ENCODE measurements at places on chromosomes 2 and 18.

DNA sequence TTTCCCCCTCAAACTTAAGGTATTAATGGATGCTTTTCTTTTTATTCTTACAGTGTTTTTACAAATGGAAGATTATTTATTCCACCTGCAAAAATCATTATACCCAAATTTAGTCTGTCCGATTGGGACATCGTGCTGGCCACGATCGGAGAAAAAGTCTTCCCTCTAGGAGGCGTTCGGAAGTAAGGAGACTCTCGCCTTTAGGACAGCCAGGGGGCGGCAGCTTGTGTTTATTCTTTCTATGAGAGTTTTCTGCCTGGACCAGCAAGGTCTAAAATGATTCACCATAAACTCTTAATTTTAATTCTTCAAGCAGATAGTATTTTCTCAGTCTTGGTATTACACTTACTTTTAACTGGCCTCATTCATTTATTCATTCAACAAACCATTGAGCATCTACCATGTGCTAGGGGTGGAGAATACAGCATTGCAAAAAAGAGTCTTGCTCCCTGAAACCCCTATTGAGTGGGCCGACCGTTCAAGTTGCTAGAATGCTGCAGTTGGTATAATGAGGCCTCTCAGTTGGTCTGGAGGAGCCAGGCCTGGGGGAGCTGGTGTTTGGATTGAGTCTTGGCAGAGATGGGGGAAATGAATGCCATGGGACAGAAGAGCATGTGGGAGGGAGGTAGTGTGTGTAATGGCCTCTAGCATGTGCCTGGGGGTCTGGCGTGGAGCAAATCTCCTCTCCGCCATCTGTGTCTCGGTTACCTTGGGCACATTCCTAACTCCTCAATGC, 38.7 kb downstream of the DCDC2C start:
- no peak overlapping the region for H3K4me3 ChIP-seq
- H3K4me1 ChIP-seq, result no peaks in the 10 kb centered on the region
- DNase-seq, result no peak
- H3K36me3 ChIP-seq, result no peaks in the 10 kb centered on the region
- no peak overlapping the region for H3K27ac ChIP-seq

GRCh38 chr2:19651466-19651865, 250.3 kb downstream of the TTC32 start:
- H3K27ac ChIP-seq, result no peak overlapping the region
- DNase-seq, result no peak
- H3K4me1 ChIP-seq, result no peaks in the 10 kb centered on the region
- H3K36me3 ChIP-seq, result no peaks in the 10 kb centered on the region

DNA sequence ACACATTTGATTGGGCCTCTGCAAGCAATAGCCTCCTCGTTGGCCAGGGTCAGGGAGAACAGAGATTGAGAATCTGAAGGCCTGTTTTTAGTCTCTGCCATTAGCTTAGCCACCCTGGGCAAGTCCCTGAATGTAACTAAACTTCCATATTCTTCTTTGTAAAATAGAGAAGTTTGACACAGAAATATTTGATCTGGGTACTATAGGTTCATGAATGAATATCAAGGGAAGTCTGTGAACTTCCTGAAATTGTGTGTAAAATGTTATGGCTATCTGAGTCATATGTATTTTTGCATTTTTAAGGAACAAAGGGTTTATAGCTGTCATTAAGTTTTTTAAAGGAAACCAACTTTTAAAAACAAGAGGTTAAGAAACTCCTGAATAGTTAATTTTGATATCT, 23.2 kb downstream of the RND3 start:
- no peaks in the 10 kb centered on the region for H3K4me1 ChIP-seq
- DNase-seq, result no peak
- no peaks in the 10 kb centered on the region for H3K36me3 ChIP-seq
- no peak overlapping the region for H3K4me3 ChIP-seq

DNA sequence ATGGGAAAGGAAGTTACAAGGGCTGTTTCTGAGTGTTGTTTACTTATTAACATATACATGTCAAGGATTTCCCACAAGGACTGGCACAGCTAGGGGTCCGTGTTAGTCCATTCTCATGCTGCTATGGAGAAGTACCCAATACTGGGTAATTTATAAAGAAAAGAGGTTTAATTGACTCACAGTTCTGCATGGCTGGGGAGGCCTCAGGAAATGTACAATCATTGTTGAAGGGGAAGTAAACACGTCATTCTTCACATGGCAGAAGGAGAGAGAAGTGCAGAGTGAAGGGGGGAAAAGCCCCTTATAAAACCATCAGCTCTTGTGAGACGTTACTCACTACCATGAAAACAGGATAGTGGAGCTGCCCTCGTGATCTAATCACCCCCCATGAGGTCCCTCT, 128.9 kb upstream of the CELF4 start:
- H3K4me3 ChIP-seq, result no peak overlapping the region
- H3K27ac ChIP-seq, result no peak overlapping the region
- H3K4me1 ChIP-seq, result no peaks in the 10 kb centered on the region
- H3K36me3 ChIP-seq, result no peaks in the 10 kb centered on the region
- H3K27me3 ChIP-seq, result no peaks in the 10 kb centered on the region
- no peak for DNase-seq

GRCh38 chr2:174611006-174611405, 13.4 kb upstream of the WIPF1 start:
- H3K27me3 ChIP-seq, result no peaks in the 10 kb centered on the region
- H3K27ac ChIP-seq, result peak overlapping the region; percentile 83

GRCh38 chr2:24360963-24361330, 611 bp upstream of the ITSN2 start:
- peaks cover 4% of the 10 kb centered on the region for H3K36me3 ChIP-seq
- H3K27me3 ChIP-seq, result no peaks in the 10 kb centered on the region
- H3K4me1 ChIP-seq, result peaks cover 17% of the 10 kb centered on the region

- no peak for DNase-seq
- H3K27ac ChIP-seq, result no peak overlapping the region
- peaks cover 29% of the 10 kb centered on the region for H3K27me3 ChIP-seq
Measured at GRCh38 chr2:86341470-86341869, 4.0 kb upstream of the REEP1 start.

- DNase-seq, result no peak
- no peak overlapping the region for H3K4me3 ChIP-seq
- H3K4me1 ChIP-seq, result no peaks in the 10 kb centered on the region
- no peak overlapping the region for H3K27ac ChIP-seq
Measured at GRCh38 chr2:215537611-215538010, 101.7 kb upstream of the FN1 start.

DNA sequence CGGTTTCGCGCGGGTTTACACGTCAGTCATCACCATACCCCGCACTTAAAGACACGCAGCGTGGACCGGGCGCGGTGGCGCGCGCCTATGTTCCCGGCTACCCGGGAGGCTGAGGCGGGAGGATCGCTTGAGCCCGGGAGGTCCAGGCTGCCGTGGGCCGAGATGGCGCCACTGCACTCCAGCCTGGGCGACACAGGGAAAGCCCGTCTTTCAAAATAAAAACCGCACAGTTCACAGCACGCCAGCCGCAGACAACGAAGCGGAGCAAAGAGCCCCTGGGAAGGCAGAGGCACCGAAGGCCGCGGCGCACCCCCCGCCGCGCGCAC, 328 bp downstream of the DTYMK start:
- peaks cover 16% of the 10 kb centered on the region for H3K36me3 ChIP-seq
- DNase-seq, result no peak
- H3K27me3 ChIP-seq, result no peaks in the 10 kb centered on the region
- H3K4me3 ChIP-seq, result peak overlapping the region; percentile 92
- H3K4me1 ChIP-seq, result peaks cover 16% of the 10 kb centered on the region

GRCh38 chr18:58611395-58612131, 17.3 kb downstream of the ALPK2 start:
- H3K4me1 ChIP-seq, result peaks cover 19% of the 10 kb centered on the region
- no peaks in the 10 kb centered on the region for H3K27me3 ChIP-seq

- no peak overlapping the region for H3K4me3 ChIP-seq
- H3K4me1 ChIP-seq, result no peaks in the 10 kb centered on the region
- no peaks in the 10 kb centered on the region for H3K36me3 ChIP-seq
Measured at GRCh38 chr2:158928965-158929364, 39.5 kb upstream of the TANC1 start.

GRCh38 chr18:57728941-57729511, 74.1 kb downstream of the ATP8B1 start:
- no peaks in the 10 kb centered on the region for H3K4me1 ChIP-seq
- no peak for DNase-seq
- H3K4me3 ChIP-seq, result no peak overlapping the region
- no peak overlapping the region for H3K27ac ChIP-seq

DNA sequence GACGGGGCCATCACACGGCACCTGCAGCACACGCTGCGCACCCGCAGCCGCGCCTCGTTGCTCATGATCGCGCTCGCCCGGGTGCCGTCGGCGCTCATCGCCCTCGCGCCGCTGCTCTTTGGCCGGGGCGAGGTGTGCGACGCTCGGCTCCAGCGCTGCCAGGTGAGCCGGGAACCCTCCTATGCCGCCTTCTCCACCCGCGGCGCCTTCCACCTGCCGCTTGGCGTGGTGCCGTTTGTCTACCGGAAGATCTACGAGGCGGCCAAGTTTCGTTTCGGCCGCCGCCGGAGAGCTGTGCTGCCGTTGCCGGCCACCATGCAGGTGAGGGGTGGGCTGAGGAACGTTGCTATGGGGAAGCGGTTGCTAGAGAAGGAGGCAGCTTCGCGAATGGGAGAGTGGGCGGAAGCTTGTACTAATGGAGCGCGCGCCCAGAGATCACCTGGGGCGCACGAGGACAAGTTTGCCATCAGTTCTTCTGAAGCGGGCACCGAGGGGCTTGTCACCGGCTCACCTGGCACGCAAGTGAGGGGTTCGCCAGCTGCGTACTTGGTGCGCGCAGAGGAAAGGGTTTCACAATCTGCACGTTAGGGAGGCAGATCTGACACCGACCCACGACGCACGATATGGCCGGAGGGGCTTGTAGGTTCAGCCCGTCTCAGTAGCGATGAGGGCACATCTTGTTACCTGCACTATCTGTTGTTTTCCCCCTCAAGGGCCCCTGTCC, 45.6 kb downstream of the DDX18 start:
- H3K27ac ChIP-seq, result no peak overlapping the region
- H3K4me3 ChIP-seq, result no peak overlapping the region
- no peaks in the 10 kb centered on the region for H3K27me3 ChIP-seq
- H3K4me1 ChIP-seq, result no peaks in the 10 kb centered on the region

- DNase-seq, result no peak
- no peaks in the 10 kb centered on the region for H3K36me3 ChIP-seq
- no peak overlapping the region for H3K4me3 ChIP-seq
Measured at GRCh38 chr18:12907258-12907925, 23.4 kb upstream of the PTPN2 start.

GRCh38 chr2:179606141-179606540, 255.3 kb downstream of the ZNF385B start:
- H3K36me3 ChIP-seq, result no peaks in the 10 kb centered on the region
- no peaks in the 10 kb centered on the region for H3K27me3 ChIP-seq
- no peak overlapping the region for H3K27ac ChIP-seq
- no peak for DNase-seq

- no peak for DNase-seq
- H3K4me3 ChIP-seq, result no peak overlapping the region
- no peaks in the 10 kb centered on the region for H3K36me3 ChIP-seq
- H3K27me3 ChIP-seq, result peaks cover 8% of the 10 kb centered on the region
- no peak overlapping the region for H3K27ac ChIP-seq
Measured at GRCh38 chr2:240269886-240270285, 129.4 kb upstream of the OTOS start.

GRCh38 chr2:127401757-127402695, 14.3 kb upstream of the MAP3K2 start:
- no peaks in the 10 kb centered on the region for H3K4me1 ChIP-seq
- no peak for DNase-seq
- no peak overlapping the region for H3K4me3 ChIP-seq
- H3K27ac ChIP-seq, result no peak overlapping the region

DNA sequence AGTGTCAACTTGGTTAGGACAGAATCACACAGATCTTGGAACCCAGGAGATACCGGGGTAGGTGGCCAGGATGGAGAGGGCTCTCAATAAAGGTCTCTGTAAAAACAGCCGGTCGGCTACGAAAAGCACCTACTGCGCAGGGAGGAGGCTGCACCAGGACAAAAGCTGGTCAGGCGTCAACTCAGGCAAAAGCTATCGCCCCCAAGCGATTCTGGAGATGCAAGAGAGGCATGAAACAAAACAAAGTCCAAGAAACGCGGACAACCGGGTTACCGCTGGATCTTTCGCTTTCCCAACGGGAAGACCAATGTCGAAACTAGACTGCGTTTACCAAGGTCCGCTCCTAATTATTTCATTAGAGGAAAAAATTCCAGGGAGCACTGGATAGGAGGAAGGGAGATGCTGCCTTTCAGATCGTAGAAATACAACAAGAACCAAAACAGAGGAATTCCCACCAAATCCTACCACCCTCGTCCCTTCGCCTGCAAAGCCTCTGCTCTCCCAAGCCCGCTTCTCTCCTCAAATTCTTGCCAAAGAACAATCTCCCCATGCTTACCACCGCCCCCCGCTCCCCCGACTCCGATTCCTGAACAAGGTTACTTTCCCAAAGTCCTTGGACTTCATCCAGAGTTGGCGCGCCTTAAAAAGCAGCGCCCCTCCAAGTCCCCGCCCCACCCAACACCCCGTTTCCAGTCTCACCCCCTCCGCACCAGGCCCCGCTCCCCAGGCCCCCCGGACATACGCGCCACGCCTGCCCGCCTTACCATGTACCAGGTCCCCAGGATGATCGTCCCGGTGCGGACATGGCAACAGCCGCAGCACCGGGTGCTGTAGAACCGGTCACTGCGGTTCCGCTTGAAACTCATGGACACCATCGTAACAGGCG, 539 bp downstream of the LAPTM4A start:
- no peak for DNase-seq
- H3K27ac ChIP-seq, result peak overlapping the region; percentile 95
- H3K27me3 ChIP-seq, result no peaks in the 10 kb centered on the region
- peak overlapping the region; percentile 57 for H3K4me3 ChIP-seq

DNA sequence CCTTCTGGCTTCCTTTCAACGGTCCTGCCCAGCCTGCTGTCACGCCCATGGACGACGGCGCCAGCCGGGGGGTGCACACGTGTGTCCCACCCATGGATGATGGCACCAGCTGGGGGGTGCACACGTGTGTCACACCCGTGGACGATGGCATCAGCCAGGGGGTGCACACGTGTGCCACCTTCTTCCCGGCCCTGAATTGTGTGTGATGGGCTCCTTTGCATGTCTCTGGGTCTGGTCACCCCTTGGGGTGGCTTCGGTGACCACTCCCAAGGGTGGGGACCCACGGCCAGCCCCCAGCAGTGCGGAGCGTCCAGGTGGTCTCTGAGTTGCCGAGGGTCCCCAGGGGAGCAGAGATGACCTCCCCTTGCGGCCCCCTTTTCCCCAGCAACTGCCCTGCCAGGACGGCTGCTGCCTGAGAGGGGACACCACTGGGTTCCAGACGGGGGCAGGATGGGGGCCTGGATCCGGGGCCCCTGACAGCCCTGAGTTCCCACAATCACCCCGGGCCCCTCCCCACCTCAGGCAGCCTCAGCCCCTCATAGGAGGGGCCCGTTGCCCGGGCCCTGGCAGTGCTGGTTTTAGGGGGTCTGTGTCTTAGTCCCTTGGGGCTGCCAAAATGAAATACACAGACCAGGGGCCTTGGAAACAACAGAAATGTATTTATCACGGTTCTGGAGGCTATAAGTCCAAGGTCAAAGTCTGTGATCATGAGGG, 9.4 kb downstream of the NEU4 start:
- no peak overlapping the region for H3K27ac ChIP-seq
- peaks cover 20% of the 10 kb centered on the region for H3K4me1 ChIP-seq
- no peak overlapping the region for H3K4me3 ChIP-seq
- no peaks in the 10 kb centered on the region for H3K27me3 ChIP-seq

- no peaks in the 10 kb centered on the region for H3K36me3 ChIP-seq
- no peak overlapping the region for H3K27ac ChIP-seq
- H3K4me3 ChIP-seq, result no peak overlapping the region
- no peaks in the 10 kb centered on the region for H3K4me1 ChIP-seq
- H3K27me3 ChIP-seq, result no peaks in the 10 kb centered on the region
- DNase-seq, result no peak
Measured at GRCh38 chr2:1925928-1926327, 181.6 kb upstream of the PXDN start.

GRCh38 chr2:28394997-28395333, 2.3 kb downstream of the FOSL2 start:
- no peaks in the 10 kb centered on the region for H3K27me3 ChIP-seq
- H3K27ac ChIP-seq, result peak overlapping the region; percentile 52
- DNase-seq, result no peak
- H3K36me3 ChIP-seq, result no peaks in the 10 kb centered on the region
- peak overlapping the region; percentile 99 for H3K4me3 ChIP-seq

All from effector memory CD4-positive, alpha-beta T cell (primary cell).